ENCODE measurements at places on chromosomes 3 and 15.

GRCh38 chr15:95247071-95247984, 1016.0 kb downstream of the MCTP2 start:
- DNase-seq, result peak; percentile 88

- no peak for DNase-seq
Measured at GRCh38 chr3:117059956-117060270, 350.3 kb downstream of the TUSC7 start.

DNA sequence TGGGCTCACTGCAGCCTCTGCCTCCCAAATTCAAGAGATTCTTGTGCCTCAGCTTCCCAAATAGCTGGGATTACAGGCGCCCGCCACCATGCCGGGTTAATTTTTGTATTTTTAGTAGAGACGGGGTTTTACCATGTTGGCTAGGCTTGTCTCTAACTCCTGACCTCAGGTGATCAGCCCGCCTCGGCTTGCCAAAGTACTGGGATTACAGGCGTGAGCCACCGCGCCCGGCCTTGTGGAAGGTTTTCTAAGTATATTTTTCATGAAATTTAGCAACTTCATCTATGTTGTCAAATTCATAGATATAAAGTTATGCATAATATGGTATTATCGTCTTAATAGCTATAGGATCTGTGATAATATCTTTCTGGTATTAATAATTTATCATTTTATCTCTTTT, 275.6 kb upstream of the GRM7 start:
- DNase-seq, result no peak

DNA sequence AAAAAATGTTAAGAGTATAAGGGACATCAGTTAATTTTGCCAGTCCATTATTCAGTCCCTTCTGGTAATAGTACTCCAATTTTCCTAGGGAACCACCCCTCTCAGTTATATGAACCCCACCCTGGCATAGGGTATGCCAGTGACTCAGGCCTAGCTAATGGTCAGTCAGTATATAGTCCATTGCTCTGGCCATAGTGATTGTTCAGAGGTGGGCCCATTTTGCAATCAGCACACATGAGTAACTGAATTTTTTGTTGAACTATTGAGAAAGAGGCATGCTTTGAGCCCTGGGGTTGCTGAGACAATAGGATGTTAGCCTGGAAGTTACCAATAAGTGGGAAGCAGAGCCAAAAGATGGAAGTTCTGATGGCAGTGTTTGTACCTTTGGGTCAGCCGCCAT, 4.1 kb downstream of the LRCH3 start:
- DNase-seq, result peak; percentile 68

GRCh38 chr3:45188719-45189659, 37.1 kb downstream of the TMEM158 start:
- DNase-seq, result no peak

GRCh38 chr3:169619793-169620192, 43.7 kb downstream of the MECOM start:
- DNase-seq, result no peak

DNA sequence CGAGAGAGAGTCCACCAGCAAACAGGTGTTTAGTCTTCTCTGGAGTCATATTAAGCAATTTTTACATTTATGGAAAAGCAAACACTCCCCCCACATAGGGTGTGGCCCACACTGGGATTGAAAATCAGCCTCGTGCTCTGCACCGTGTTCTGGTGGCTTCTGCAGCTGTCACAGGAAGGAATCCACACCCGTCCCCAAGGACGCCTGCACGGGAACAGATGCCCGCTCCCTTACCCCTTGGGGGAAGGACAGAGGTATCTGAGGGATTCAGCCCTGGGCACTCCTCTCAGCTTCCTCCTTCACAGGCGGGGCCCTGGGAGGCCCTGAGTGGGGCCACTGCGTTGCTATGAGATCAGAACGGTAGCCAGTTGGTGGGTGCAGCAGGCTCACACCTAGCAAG, 27.8 kb downstream of the LIPC start:
- DNase-seq, result no peak

GRCh38 chr3:38969317-38970235, 82.2 kb downstream of the SCN11A start:
- DNase-seq, result no peak

DNA sequence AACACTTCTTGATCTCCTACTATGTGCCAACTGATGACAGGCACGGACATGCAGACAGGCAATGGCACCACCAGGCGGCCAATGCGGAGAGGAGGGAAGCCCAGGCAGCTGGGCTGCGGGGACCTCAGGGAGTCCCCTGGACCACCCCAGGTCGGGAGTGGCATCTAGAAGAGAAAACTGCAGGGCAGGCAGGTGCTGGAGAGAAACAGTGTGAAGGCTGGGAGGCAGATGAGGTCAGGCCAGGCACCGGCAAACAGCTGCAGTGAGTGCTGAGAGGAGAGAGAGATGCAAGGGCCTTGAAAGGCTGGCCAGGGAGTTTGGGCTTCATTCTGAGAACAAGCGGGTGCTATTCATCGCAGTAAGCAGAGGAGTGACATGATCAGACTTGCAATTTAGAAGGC, 29.1 kb downstream of the SLC6A1 start:
- no peak for DNase-seq

DNA sequence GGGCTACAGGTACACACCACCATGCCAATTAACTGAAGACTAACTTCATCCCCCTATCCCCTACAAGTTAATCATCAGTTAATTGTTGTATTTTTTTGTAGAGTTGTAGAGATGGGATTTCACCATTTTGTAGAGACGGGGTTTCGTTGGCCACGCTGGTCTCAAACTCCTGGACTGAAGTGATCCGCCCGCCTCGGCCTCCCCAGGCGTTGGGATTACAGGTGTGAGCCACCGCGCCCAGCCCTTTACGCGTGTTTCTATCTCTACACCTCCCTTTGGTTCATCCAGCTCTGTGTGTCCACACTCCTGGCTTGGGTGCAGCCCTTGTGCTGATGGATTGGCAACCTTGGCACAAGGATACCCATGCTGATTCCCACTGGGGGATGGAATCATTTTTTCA, 258.8 kb downstream of the FAM43A start:
- no peak for DNase-seq

- DNase-seq, result no peak
Measured at GRCh38 chr15:85454403-85454802, 74.0 kb downstream of the AKAP13 start.

DNA sequence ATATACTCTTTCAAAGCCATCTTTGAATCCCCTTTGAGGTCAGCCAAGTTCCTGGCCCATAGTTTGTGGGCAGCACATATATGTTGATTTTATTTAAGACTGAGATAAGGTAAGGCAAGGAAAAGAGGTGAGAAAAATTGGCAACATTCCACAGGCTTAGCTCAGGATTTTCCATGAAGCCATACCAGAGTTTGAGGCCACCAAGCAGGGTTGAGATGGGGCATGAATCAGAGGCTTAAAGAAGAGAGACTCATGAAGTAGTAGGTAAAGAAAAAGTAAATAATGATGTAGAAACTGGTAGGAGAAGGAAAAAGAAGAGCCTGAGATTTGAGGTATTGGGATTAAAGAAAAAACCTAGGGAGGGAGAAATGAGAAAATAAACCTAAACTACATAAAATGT, 89.2 kb downstream of the MYO5A start:
- no peak for DNase-seq

DNA sequence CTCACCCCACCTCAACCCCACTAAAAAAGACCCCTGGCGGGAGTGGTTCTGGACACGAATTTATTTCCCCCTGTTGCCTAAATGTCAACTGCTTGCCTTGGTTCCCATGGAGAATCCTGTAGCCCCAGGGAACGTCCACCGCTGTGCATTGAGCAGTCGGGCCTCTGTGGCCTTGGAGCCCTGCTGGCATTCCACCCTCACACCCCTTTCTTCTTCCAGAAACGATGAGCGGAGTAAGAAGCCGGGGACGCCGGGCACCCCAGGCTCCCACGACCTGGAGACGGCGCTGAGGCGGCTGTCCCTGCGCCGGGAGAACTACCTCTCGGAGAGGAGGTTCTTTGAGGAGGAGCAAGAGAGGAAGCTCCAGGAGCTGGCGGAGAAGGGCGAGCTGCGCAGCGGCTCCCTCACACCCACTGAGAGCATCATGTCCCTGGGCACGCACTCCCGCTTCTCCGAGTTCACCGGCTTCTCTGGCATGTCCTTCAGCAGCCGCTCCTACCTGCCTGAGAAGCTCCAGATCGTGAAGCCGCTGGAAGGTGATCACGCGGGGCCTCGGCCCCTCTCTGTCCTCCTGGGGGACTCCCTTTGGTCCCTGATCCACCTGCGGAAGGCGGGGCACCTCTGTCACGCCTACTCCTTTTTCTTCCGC, 63.6 kb downstream of the CCK start:
- no peak for DNase-seq

- DNase-seq, result peak; percentile 79
Measured at GRCh38 chr3:192433704-192434103, 293.6 kb downstream of the FGF12 start.

DNA sequence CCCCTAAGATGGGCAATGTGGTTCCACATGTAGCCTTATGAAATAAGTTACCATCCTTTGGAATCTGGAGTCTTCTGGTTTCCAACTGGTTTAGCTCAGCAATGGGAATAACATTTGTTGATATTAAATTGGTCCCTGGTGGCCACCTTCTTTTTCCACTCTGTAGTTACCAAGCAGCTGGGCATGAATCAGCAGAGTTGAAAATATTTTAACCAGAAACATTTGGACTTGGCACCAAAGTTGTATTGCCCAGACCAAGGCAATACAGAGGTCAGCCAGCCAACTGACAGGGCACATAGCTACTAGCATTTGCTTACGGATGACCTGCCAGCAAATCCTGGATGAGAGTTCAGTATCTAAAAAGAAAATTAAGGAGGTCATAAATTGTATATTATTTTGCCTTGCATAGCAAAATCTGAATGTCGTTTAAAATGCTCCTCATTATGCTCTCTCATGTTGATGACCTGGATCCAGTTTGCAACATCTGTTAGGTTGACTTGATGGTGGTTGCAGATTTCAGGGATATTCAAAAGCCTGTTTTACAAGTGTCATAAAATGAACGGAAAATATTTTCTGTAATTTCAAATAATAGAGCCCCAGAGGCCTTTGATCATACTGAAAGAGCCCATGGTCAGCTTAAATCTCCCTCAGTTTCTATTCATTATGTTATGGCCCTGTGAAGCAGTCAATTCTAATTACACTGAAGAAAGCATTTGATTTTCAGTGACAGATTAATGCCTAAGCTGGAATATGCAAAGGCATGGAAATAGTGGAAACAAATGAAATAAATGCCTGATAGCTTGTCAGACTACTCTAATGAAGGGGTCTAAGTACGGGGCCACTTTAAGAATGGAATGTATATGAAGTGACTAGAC, 54.6 kb downstream of the PPM1L start:
- DNase-seq, result no peak

GRCh38 chr3:184186184-184186901, at the start of gene ABCF3:
Gene ABCF3, plus strand, starts transcription at chr3:184186199. Its CDS starts 9 bp downstream, at chr3:184186208.
- no peak for DNase-seq
